Activated naive CD8-positive, alpha-beta T cell treated with anti-CD3 and anti-CD28 coated beads, Interleukin-2, amount 50 U/mL, for 24 hours (primary cell): ENCODE measurements at places on chromosomes 7 and 10.

GRCh38 chr7:85229544-85229943 is 42.7 kb upstream of the SEMA3D start:
- DNase-seq, result no peak
- no peaks in the 10 kb centered on the region for H3K4me1 ChIP-seq
- H3K4me3 ChIP-seq, result no peak overlapping the region
- H3K27me3 ChIP-seq, result no peaks in the 10 kb centered on the region
- no peaks in the 10 kb centered on the region for H3K36me3 ChIP-seq

GRCh38 chr7:103731169-103731568 is 258.3 kb downstream of the RELN start:
- H3K4me3 ChIP-seq, result no peak overlapping the region
- no peaks in the 10 kb centered on the region for H3K36me3 ChIP-seq
- no peak overlapping the region for H3K27ac ChIP-seq
- H3K4me1 ChIP-seq, result no peaks in the 10 kb centered on the region

GRCh38 chr10:47207281-47207615 is 92.7 kb upstream of the GDF10 start:
- H3K27ac ChIP-seq, result peak overlapping the region; percentile 76
- peaks cover 3% of the 10 kb centered on the region for H3K36me3 ChIP-seq
- peaks cover 54% of the 10 kb centered on the region for H3K4me1 ChIP-seq
- H3K4me3 ChIP-seq, result peak overlapping the region; percentile 39
- DNase-seq, result peak; percentile 11
- H3K27me3 ChIP-seq, result no peaks in the 10 kb centered on the region

DNA sequence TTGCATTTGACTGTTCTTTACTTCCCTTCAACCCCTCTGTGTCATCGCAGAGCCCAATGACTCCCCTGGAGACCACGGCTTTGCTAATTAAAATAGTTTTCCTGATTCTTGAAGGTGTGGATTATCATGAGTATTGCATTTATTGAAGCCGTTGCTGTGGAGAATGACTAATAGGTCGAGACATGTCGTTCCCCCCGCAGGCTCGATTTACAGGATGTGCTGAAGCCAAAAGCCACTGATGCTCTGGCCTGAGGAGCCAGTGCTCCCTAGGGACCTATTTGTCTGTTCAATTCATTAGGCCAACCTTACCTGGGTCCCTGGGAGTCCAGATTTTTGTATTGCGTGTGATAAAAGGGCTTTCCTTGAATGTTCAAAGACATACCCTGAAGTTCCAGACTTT is 102.3 kb downstream of the NPTX2 start:
- DNase-seq, result no peak
- H3K27ac ChIP-seq, result no peak overlapping the region
- no peak overlapping the region for H3K4me3 ChIP-seq
- H3K4me1 ChIP-seq, result no peaks in the 10 kb centered on the region

DNA sequence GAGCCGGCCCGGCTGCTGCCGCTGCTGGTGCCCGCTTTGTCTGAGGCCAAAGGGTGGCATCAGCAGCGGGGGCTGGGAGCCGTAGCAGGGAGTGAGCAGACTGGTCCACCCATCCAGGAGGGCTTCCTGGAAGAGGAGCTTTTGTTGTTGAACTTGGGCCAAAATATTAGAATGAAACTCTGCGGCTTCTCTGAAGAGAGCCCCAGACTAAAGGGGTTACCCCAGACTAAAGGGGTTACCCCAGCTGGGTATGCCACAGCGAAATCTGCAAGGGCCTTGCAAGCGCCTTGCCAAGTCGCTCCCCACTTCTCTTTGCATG is 154.7 kb upstream of the ZMIZ1 start:
- H3K36me3 ChIP-seq, result no peaks in the 10 kb centered on the region
- H3K4me1 ChIP-seq, result no peaks in the 10 kb centered on the region
- DNase-seq, result no peak
- H3K27me3 ChIP-seq, result no peaks in the 10 kb centered on the region

GRCh38 chr10:73433538-73433867 is at the start of gene MSS51:
Gene MSS51 (minus strand): TSS chr10:73433561. CDS start chr10:73428284, 5,277 bp downstream.
- no peaks in the 10 kb centered on the region for H3K27me3 ChIP-seq
- peaks cover 13% of the 10 kb centered on the region for H3K36me3 ChIP-seq
- peaks cover 8% of the 10 kb centered on the region for H3K4me1 ChIP-seq
- DNase-seq, result no peak
- no peak within 1 kb of the TSS for H3K27ac ChIP-seq
- no peak within 1 kb of the TSS for H3K4me3 ChIP-seq

DNA sequence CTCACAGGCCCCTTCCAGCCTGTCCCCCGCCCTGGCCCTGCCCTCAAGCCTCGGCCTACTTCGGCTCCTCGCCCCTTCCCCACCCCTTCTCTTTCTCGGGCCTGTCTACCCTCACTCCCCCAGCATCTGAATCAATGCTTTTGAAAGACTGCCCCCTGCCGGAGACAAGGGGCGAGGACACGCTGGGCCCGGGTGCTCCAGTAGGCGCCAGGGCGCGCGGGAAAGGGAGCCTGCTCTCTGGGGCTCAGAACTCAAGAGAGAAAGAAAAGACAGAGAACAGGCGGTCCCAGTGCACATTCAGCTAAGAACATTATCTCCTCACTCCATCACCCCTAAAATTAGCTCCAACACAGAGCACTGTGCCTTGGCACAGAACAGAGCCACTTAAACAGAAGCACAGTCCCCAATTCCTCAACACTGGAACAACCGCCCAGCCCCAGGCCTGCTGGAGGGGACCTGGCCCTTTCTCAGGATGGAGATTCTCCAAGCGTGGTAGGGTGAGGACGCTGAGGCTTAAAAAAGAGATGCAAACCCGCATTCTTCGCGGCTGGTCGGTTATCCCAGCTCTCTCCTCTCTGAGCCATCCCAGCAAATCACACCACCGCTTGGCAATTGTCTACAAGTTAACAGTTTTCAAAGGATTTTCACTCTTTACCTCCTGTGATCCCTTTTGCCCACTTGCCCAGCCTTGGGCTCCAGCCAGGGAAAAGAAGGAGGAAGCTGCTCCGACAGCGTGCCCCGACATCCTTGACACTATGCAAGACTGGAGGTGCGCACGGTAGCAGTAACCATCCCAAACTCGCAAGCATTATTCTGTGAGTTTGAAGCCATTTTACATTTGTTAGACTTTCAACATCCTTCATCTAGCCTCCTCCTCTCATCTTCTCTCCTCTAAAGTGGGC is 2.1 kb downstream of the GIGYF1 start:
- H3K36me3 ChIP-seq, result peaks cover 5% of the 10 kb centered on the region
- peaks cover 54% of the 10 kb centered on the region for H3K4me1 ChIP-seq
- H3K27ac ChIP-seq, result peak overlapping the region; percentile 91
- H3K4me3 ChIP-seq, result peak overlapping the region; percentile 98
- DNase-seq, result peak; percentile 90

GRCh38 chr7:31526864-31527263 is 13.0 kb downstream of the ITPRID1 start:
- H3K36me3 ChIP-seq, result no peaks in the 10 kb centered on the region
- no peak for DNase-seq
- H3K4me1 ChIP-seq, result no peaks in the 10 kb centered on the region

DNA sequence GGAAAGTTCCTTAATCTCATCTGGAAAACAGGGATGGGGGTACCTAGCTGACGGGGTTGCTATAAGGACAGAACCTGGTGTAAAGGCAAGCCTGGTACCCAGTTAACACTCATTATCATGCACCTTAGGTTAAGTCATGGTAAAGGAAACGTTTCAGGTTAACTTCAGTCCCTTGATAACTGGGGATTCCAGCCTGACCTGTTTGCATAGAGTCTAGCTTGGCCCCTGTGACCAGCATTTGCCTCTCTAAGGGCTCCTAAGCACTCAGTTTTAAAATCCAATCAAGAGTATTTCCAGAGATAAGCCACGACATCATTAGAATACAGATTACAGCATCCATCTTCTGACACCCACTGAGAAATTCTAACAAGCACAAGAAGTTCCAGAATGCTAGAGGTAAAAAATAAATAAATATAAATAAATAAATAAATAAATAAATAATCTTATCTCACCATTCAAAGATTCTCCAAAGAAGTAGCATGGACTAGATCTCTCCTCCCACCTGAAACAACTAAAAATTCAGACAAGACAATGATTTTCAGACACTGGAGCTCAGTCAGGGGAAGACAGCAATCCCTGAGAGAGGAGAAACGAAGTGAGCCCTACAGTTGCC is 184.6 kb downstream of the KCNMA1 start:
- H3K36me3 ChIP-seq, result no peaks in the 10 kb centered on the region
- peaks cover 2% of the 10 kb centered on the region for H3K27me3 ChIP-seq
- no peak overlapping the region for H3K4me3 ChIP-seq
- no peaks in the 10 kb centered on the region for H3K4me1 ChIP-seq
- no peak overlapping the region for H3K27ac ChIP-seq

GRCh38 chr10:78359640-78360091 is 326.0 kb downstream of the RPS24 start:
- no peak overlapping the region for H3K4me3 ChIP-seq
- no peaks in the 10 kb centered on the region for H3K27me3 ChIP-seq

DNA sequence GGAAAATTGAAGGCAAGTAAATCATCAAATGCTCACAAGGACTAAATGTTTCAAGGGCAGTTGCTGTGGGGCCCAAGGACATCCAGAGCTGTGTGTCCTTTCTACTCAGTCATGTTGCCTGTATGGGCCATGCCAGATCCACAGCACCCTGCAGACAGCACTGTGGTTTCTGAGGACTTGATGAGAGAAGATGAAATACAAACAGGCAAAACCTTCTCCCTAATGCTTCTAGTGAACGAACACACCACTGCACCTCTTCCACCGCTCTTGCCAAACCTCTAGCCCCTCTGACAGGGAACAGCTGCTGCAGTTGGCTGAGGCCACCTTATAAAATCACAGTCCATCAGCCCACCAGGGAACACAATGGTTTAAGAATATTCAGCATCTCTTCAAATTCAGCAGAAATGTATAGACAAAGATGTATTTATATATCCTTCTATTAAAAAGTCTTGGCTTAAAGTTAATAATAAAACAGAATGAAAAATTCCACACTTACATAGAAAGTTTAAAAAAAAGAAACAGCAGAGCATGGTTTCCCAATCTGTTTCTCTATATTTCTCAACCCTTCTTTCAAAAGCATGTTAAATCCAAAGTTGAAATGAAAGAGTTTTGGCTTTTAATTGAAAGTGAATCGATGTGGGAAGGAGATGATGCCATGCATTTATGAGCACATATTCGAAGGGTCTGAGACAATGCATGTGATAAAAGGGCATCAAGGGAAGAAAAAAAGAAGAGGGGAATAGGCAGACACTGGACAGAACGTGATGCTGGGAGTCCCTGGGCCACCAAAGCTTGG is 14.0 kb downstream of the CYP3A7 start:
- no peak for DNase-seq
- H3K27me3 ChIP-seq, result no peaks in the 10 kb centered on the region
- peaks cover 14% of the 10 kb centered on the region for H3K4me1 ChIP-seq
- no peaks in the 10 kb centered on the region for H3K36me3 ChIP-seq

DNA sequence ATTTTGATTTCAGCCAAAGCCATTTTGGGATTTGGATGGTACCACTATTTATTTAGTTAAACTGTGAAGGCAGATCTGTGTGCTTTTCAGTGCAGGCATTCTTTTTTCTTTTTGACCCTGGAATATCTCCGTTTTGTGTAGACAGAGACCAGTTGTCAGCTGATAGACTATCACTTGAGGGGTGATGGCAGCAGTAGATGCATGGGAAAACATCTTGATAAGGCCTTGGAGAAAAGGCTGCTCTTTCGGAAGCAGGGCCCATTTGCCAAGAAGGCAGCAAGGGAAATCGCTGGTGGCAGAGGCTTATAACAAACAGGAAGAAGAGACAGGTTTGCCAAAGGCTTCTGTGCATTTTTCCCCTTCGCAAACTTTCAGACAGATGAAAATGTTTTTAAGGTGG is 2.6 kb upstream of the BMPER start:
- H3K36me3 ChIP-seq, result no peaks in the 10 kb centered on the region
- no peak overlapping the region for H3K4me3 ChIP-seq

DNA sequence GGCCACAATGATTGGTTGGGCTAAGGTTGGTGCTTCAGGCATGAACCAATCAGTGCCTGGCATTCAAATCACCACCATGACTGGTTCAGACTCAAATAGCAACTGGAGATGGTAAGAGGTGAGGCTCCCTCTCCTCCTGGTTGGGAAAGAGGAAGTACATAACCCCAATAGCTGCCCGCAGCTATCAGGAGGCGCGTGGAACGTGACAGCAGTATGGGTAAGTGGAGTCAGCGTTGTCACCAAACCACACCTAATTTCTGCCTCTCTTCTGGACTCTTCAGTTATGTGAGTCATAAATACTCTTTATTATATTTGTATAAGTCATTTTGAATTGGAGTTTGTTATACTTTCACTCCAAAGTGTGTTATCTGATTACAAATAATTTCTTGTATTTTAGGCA is 17.9 kb upstream of the ITGA8 start:
- no peaks in the 10 kb centered on the region for H3K4me1 ChIP-seq
- H3K27me3 ChIP-seq, result peaks cover 11% of the 10 kb centered on the region
- no peak for DNase-seq

GRCh38 chr10:15781381-15781960 is 61.7 kb upstream of the ITGA8 start:
- no peak overlapping the region for H3K27ac ChIP-seq
- no peaks in the 10 kb centered on the region for H3K4me1 ChIP-seq
- DNase-seq, result no peak
- H3K27me3 ChIP-seq, result no peaks in the 10 kb centered on the region
- H3K4me3 ChIP-seq, result no peak overlapping the region

DNA sequence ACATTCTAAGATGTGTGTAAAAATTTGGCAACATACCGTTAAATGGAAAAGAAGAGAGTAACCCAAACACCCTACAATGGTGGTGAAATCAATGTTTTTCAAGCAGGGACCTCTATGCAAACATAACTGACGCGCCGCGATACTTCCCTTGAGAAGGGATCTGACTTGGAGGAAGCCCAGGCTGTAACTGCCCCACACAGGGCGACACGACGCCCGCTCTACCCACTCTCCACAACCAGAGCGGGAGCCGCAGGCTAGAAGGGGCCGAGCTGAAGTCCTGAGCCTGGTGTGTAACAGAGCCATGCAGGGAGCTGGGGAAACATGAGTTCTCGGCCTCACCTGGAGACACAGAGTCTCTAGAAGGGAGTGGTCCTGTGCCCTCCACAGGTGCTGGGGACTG is 120.2 kb downstream of the FAM53B start:
- H3K4me1 ChIP-seq, result peaks cover 59% of the 10 kb centered on the region
- H3K27me3 ChIP-seq, result peaks cover 3% of the 10 kb centered on the region
- DNase-seq, result no peak
- no peak overlapping the region for H3K4me3 ChIP-seq
- no peak overlapping the region for H3K27ac ChIP-seq

- no peaks in the 10 kb centered on the region for H3K27me3 ChIP-seq
- peaks cover 42% of the 10 kb centered on the region for H3K4me1 ChIP-seq
- H3K4me3 ChIP-seq, result no peak overlapping the region
- H3K36me3 ChIP-seq, result peaks cover 39% of the 10 kb centered on the region
These were observed 52.0 kb upstream of the KCTD7 start for GRCh38 chr7:66576646-66577045.

GRCh38 chr10:86211691-86212390 is 154.8 kb downstream of the GRID1 start:
- no peak overlapping the region for H3K27ac ChIP-seq
- H3K36me3 ChIP-seq, result no peaks in the 10 kb centered on the region
- no peak overlapping the region for H3K4me3 ChIP-seq
- DNase-seq, result no peak

GRCh38 chr7:79434867-79435266 is 18.6 kb downstream of the MAGI2 start:
- no peak overlapping the region for H3K4me3 ChIP-seq
- H3K36me3 ChIP-seq, result no peaks in the 10 kb centered on the region
- H3K27me3 ChIP-seq, result peaks cover 2% of the 10 kb centered on the region
- H3K4me1 ChIP-seq, result no peaks in the 10 kb centered on the region
- no peak for DNase-seq
